ENCODE measurements at places on chromosomes 1 and 21. TPM values are rescaled to one million over a fixed set of nuclear protein-coding genes. Genes with fewer than 3 reads are reported as not detected.

Gene CD2
- polyA plus RNA-seq, result 222 TPM

Gene SLFNL1
- polyA plus RNA-seq, result 0.12 TPM

Gene SNX7
- polyA plus RNA-seq, result not detected

Gene ADAM30
- polyA plus RNA-seq, result not detected

Gene GNG4
- polyA plus RNA-seq, result not detected

Gene DPT
- polyA plus RNA-seq, result not detected

Gene VAMP4
- 19.8 TPM for polyA plus RNA-seq

Gene SPATA45
- polyA plus RNA-seq, result not detected

Gene FPGT
- polyA plus RNA-seq, result 5.5 TPM

Gene KIRREL1
- polyA plus RNA-seq, result not detected

Gene ZNF669
- 18.2 TPM for polyA plus RNA-seq

Gene SYDE2
- 3.9 TPM for polyA plus RNA-seq

Gene ASCL5
- not detected for polyA plus RNA-seq

Gene TSACC
- 2.2 TPM for polyA plus RNA-seq

Gene PTPRF
- not detected for polyA plus RNA-seq

Gene FCRL5
- not detected for polyA plus RNA-seq

Gene KRTAP10-1
- not detected for polyA plus RNA-seq

Gene RAB42
- not detected for polyA plus RNA-seq

Gene CSTB
- polyA plus RNA-seq, result 62.7 TPM

Gene ZNF593OS
- polyA plus RNA-seq, result 2.1 TPM

Gene PAPPA2
- not detected for polyA plus RNA-seq

Gene ORC1
- not detected for polyA plus RNA-seq

Gene FABP3
- polyA plus RNA-seq, result not detected

Gene EXO1
- polyA plus RNA-seq, result 0.42 TPM

Gene CACHD1
- 2.2 TPM for polyA plus RNA-seq

Gene GCSAML
- not detected for polyA plus RNA-seq

Gene FBLIM1
- polyA plus RNA-seq, result not detected

Gene USP16
- 21.9 TPM for polyA plus RNA-seq

Gene FMO5
- polyA plus RNA-seq, result 0.22 TPM

Gene CELA3A
- polyA plus RNA-seq, result not detected

Gene FAM72D
- not detected for polyA plus RNA-seq

Gene CFHR4
- not detected for polyA plus RNA-seq
